ENCODE measurements at places on chromosomes 7 and 10. TPM values are rescaled to one million over a fixed set of nuclear protein-coding genes. Genes with fewer than 3 reads are reported as not detected.
A peak's percentile ranks its signal among the peaks of the same experiment; 100 is the strongest.

CRHR2 gene
- total RNA-seq, result not detected

- H3K27me3 ChIP-seq, result no peaks in the 10 kb centered on the region
- no peak overlapping the region for H3K27ac ChIP-seq
- no peak overlapping the region for H3K4me3 ChIP-seq
- DNase-seq, result no peak
Measured at GRCh38 chr7:82714883-82715282, 271.3 kb upstream of the CACNA2D1 start.

STEAP1B gene
- total RNA-seq, result 8.8 TPM

GBX1 gene
- not detected for total RNA-seq

- H3K27me3 ChIP-seq, result no peaks in the 10 kb centered on the region
- H3K4me3 ChIP-seq, result no peak overlapping the region
- H3K36me3 ChIP-seq, result no peaks in the 10 kb centered on the region
- no peak overlapping the region for H3K27ac ChIP-seq
- no peak for DNase-seq
Measured at GRCh38 chr7:149797771-149798170, 24.4 kb upstream of the ZNF467 start.

DNA sequence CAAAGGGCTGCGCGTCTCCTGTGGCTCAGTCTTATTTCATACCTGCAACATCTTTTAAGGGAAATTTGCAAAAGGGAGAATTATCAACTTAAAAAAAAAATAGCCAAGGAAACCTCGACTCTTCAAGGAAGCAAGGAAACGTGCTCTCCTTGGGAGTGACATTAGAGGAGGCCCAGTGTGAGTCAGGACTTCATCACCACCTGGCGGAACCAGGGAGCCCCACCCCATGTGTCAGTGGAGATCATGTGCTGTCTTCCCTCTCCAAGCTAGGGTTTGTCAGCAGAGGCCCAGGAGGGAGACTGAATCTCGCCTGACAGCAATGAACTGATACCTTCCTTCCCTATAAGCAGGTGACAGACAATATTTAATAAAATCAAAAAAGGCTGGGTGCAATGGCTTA, 28.9 kb downstream of the POR start:
- H3K27ac ChIP-seq, result peak overlapping the region; percentile 3
- no peak overlapping the region for H3K4me3 ChIP-seq
- no peaks in the 10 kb centered on the region for H3K36me3 ChIP-seq
- no peaks in the 10 kb centered on the region for H3K27me3 ChIP-seq
- H3K4me1 ChIP-seq, result peaks cover 13% of the 10 kb centered on the region
- DNase-seq, result no peak

CADPS2 gene
- total RNA-seq, result 25.5 TPM

Data from vagina (tissue), 2 donors.